EH (cell line): ENCODE measurements at places on chromosomes 7 and 10.

DNA sequence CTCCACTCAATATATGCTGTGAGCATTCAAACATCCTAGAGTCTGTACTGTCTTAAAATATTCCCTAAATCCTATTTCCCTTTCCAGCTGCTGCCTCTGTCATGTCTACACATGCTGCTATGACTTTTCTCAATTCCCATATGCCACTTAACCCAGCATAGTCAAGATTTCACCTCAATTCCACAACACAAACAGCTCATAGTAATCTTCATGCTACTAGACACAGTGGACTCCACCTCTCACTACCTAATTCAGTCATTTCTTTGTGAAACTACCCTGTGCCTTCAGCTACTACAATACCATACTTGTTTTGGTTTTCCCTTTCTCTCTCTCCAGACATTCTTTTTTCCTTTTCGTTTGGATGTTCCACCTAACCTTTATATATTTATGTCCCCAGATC lies 45.5 kb downstream of the GSAP start:
- DNase-seq, result no peak

GRCh38 chr7:128934361-128935341 lies 3.1 kb upstream of the IRF5 start:
- no peak for DNase-seq

GRCh38 chr10:102322914-102323313 lies 72.6 kb upstream of the NFKB2 start:
- no peak for DNase-seq

GRCh38 chr7:66352071-66352470 lies 146.9 kb downstream of the TPST1 start:
- DNase-seq, result no peak

- DNase-seq, result no peak
Measured at GRCh38 chr10:7265396-7266123, 145.3 kb downstream of the SFMBT2 start.

DNA sequence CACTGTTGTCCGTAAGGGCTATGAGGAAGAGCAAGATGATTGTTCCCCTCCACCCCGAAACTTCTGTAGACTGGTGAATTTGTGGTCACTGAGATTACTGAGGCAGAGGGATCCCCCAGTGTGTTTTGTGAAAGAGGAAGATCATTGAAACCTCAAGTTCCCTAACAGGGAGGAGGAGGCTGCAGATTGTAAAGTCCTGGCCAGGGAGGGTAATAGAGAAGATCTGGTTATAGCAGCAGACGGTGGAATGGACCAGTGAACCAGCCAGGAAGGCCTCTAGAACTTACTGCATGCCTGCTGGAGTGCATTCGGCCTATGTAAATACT lies 31.1 kb downstream of the LMTK2 start:
- no peak for DNase-seq

GRCh38 chr10:1746796-1747195 lies 9.5 kb upstream of the ADARB2 start:
- DNase-seq, result no peak

- no peak for DNase-seq
Measured at GRCh38 chr7:80967071-80967916, 48.4 kb upstream of the SEMA3C start.
